Regular cardiac myocyte (primary cell): ENCODE measurements at places on chromosomes 1 and 21. TPM values are rescaled to one million over a fixed set of nuclear protein-coding genes. Genes with fewer than 3 reads are reported as not detected.

Gene TRIM17
- under 0.01 TPM in 1 of 2 replicates, not detected in the other for total RNA-seq

Gene SPRR2G
- total RNA-seq = not detected in 2 replicates

Gene RBM11
- total RNA-seq = 0.19 and 0.85 TPM in 2 replicates

Gene HNRNPR
- 53.8 and 103 TPM in 2 replicates for total RNA-seq

Gene NPHS2
- total RNA-seq = not detected in 2 replicates

Gene SPRR1A
- total RNA-seq = not detected in 2 replicates

Gene PGBD5
- total RNA-seq = under 0.01 TPM in 2 replicates
